H7 (cell line): ENCODE measurements at places on chromosomes 2 and 18. TPM values are rescaled to one million over a fixed set of nuclear protein-coding genes. Genes with fewer than 3 reads are reported as not detected.

- no peak for DNase-seq
Observed at GRCh38 chr2:181566334-181567032, 90.4 kb downstream of the CERKL start.

DNA sequence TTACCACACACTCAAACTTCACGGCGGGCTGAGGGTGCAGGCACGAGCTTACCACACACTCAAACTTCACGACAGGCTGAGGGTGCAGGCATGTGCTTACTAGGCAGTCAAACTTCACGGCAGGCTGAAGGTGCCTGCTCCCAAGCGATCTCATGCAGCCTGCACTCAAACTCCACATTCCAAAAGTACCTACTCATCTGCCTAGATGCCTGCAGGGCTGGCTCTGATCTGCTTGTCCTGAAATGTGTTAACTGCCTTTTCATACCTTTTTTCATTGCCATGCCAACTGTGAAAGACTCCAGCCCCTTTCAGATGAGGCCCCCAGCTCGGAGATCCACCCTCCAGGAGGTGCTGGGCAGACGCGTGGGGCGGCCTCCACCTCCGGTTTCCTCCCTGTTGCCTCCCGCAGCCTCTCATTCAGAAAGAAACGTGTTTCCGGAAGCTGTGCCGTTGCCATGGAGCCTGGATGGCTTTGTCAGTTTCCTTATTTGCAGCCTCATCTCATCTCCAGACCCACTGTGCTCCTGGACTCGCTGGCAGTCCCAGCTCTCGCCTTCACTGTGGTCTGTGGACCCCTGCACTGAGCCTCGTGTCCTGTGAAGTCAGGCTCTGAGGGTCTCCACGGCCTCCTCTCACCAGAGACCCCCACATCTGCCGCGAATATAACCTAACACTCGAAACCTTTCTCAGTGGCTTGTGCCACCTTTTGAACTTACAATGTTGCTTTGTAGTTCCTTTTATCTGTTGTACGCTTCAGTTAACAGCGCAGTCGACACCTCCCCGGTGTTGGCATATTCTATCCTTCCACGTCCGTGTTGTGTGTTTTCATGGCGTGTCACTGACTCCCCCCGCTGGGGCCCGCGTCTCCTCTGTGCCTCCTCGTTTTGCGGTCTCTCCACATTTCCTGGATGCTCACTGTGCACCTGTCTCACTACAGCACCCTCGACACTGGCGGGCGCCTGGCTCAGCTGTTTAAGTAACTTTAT is 106.1 kb upstream of the ALKAL2 start:
- DNase-seq: peak; percentile 48

DNA sequence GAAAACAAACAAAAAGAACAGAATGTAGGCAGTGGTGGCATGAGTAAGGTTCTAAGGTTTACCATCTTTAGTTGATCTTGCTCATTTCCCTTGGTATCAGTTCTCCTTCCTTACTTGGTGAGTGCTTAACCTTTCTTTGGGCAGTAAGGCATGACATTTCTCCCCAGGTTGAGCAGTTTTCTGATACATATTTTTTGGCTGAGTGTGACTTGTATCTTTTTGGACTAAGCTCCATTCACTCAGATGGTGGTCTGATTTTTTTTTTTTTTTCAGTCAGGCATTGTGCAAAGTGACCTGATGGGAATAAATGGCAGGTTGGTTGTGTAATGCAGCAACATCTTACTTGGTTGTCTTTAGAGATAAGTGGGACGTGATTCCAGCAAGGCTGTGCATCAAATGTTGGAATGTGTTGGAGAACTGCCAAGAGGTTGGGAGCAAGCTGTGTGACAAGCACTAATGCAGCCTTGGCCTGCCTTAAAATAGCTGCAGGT is 15.1 kb downstream of the SPTBN1 start:
- no peak for DNase-seq

GRCh38 chr2:10956006-10956790 is 44.5 kb downstream of the KCNF1 start:
- no peak for DNase-seq

DNA sequence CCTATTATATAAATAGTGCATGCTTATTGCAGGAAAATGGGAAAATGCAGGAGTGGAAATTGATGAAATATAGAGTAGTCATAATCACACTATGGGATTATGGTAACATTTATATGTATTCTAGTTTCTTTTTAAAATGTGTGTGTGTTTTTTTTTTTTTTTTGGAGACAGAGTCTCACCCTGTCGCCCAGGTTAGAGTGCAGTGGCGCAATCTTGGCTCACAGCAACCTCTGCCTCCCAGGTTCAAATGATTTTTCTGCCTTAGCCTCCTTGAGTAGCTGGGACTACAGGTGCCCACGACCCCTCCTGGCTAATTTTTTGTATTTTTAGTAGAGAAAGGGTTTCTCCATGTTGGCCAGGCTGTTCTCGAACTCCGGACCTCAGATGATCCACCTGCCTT is 47.0 kb downstream of the BIRC6 start:
- DNase-seq: no peak

- DNase-seq: no peak
Observed at GRCh38 chr2:180203972-180204371, 196.9 kb upstream of the CWC22 start.

GRCh38 chr2:198545411-198545810 is 741.0 kb downstream of the PLCL1 start:
- DNase-seq: peak; percentile 13

GRCh38 chr2:227886149-227886548 is 14.7 kb downstream of the DAW1 start:
- no peak for DNase-seq

- DNase-seq: no peak
Observed at GRCh38 chr2:199524689-199525574, 67.2 kb upstream of the SATB2 start.

GRCh38 chr2:74954500-74954874 is 4.0 kb upstream of the POLE4 start:
- DNase-seq: no peak

DNA sequence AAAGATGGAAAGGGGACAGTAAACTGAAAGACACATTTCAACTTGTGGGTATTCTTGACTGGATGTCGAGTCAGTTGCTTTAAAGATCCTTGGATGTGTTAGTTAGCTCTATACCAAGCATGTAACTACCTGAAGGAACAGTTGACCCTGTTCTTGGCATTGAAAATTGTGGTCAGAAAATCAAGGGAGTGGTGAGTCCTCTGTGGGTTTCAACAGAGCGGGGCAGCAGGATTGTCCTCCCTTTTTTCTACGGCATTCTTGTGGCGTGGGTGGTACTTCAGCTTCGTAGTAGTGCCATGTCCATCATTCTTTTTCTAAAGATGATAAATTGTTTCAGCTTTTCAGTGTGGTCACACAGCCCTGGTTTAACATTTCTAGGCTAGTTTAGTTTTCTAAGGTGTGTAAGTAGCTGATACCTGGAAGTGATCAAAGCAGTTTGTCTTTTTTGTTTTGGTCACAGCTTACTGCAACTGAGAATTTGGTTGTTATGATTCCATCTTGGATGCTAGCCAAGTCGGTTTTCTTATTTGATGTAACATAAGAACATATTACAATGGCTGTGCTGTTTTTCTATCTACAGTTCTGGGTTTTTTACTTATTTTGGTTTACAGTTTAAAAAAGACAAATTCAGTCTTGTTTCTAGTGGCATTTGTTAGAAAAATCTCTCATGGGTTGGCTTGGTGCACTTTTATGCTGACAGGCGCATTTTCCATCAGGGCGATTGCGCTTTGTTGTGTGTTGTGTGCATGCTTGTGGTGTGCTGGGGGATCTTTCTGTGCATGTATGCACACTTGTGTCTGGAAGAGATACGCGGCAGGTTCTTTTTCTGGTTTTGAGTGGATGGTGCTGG is 84.7 kb downstream of the ZNF407 start:
- no peak for DNase-seq

GRCh38 chr2:230525682-230526081 is 109.7 kb downstream of the SP100 start:
- DNase-seq: no peak

- DNase-seq: no peak
Observed at GRCh38 chr2:65501836-65502235, 69.4 kb upstream of the SPRED2 start.

DNA sequence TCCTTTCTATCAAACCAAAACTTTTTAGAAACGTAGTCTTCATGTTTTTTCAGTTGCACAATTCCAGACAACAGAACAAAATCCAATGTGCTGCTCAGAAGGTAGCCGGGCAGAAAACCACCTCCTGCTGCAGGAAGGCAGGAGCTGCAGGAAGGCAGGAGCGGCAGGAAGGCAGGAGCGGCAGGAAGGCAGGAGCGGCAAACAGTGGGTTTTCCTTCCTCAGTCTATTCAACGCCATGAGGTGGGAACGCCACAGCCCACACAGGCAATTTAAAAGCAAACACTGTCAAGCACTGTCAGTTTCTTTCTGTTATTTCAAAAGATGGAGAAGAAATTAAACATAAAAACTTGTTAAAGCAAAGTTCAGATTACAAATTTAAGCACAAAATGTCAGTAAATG is 601.2 kb upstream of the SALL3 start:
- DNase-seq: peak; percentile 54

- DNase-seq: no peak
Observed at GRCh38 chr18:8264116-8264515, 345.1 kb upstream of the RAB12 start.

The ITPRIPL1 gene
- 8.8 and 9.0 TPM in 2 replicates for total RNA-seq

The NOSTRIN gene
- total RNA-seq: not detected in 2 replicates

The ING5 gene
- total RNA-seq: 41.2 and 41.4 TPM in 2 replicates

The CYRIA gene
- total RNA-seq: 1.5 and 1.7 TPM in 2 replicates

The UGT1A5 gene
- not detected in 2 replicates for total RNA-seq

The FER1L5 gene
- 0.07 and 0.24 TPM in 2 replicates for total RNA-seq

The NDC80 gene
- total RNA-seq: 40.9 and 59.3 TPM in 2 replicates

The OTX1 gene
- 0.03 and 0.26 TPM in 2 replicates for total RNA-seq
